ENCODE measurements at places on chromosomes 12 and 14.

- no peak for DNase-seq
Measured at GRCh38 chr12:29730481-29730880, 53.3 kb downstream of the TMTC1 start.

DNA sequence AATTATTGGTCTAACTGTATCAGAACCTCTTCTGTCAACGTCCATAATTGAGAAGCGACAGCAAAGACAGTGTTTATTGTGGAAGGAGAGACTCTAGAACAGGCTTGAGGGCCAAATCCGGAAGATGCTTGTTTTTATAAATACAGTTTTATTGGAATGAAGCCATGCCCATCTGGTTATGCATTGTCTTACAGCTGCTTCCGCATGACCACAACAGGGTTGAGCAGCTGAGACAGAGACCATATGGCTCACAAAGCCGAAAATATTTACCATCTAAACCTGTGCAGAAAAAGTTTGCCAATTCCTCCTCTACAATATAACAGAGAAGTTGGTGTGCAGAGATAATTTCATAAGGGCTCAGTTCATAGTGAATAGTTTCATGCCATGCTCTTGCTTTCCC is 24.5 kb downstream of the PRKAB1 start:
- no peak for DNase-seq

DNA sequence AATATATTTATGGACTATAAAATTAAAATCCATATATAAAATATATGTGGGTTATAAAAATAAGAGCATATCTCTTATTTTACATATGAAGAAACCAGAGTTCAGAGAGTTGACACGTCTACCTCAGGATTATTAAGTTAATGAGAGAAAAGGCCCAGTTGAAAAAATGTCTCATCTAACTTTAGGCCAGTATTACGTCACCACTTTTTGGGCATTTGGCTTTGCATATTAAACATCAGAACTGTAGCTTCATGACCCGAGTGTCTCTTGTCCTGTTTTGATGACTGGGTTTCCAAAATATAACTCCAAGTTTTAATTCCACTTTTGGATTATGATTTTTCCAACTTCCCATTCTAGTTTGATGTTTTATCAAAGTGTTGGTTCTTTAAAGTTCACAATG is 1026.1 kb downstream of the SLC6A15 start:
- DNase-seq, result no peak

DNA sequence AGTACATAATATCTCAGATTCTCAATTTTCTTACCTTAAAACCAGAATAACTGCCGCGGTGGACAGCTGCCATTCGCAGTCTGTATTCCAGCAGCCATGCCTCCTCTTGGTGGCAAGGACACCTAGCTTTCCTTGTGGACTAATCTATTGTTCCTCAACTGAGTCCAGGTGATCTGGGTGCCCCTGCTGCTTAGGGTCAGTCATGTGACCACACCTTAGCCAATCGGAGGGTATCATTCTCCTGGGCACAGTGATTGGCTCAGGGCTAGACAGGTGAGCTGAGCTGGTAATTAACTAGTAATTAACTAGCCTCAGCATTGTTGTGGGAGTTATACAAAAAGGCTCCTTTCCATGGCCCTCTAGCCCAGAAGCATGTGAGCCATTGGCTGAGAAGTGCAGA is 55.0 kb downstream of the RIMBP2 start:
- DNase-seq, result no peak

DNA sequence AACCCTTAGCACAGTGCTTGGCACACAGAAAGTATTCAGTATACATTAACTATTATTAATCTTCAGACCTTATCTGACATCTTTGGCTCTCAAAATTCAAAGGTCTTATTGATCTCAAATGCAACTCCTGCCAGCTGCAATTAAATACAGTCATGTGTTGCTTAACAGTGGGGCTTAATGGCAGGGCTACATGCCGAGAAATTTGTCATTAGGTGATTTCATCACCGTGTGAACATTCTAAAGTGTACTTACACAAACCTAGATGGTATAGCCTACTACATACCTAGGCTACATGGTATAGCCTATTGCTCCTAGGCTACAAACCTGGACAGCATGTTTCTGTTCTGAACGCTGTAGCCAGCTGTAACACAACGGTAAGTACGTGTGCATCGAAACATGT is 156.3 kb upstream of the TMCC3 start:
- no peak for DNase-seq

- DNase-seq, result no peak
Measured at GRCh38 chr12:132379996-132380395, 50.6 kb upstream of the GALNT9 start.

- no peak for DNase-seq
Measured at GRCh38 chr14:62673014-62673755, 372.1 kb downstream of the KCNH5 start.

GRCh38 chr12:90322006-90322405 is 613.4 kb upstream of the ATP2B1 start:
- DNase-seq, result no peak

DNA sequence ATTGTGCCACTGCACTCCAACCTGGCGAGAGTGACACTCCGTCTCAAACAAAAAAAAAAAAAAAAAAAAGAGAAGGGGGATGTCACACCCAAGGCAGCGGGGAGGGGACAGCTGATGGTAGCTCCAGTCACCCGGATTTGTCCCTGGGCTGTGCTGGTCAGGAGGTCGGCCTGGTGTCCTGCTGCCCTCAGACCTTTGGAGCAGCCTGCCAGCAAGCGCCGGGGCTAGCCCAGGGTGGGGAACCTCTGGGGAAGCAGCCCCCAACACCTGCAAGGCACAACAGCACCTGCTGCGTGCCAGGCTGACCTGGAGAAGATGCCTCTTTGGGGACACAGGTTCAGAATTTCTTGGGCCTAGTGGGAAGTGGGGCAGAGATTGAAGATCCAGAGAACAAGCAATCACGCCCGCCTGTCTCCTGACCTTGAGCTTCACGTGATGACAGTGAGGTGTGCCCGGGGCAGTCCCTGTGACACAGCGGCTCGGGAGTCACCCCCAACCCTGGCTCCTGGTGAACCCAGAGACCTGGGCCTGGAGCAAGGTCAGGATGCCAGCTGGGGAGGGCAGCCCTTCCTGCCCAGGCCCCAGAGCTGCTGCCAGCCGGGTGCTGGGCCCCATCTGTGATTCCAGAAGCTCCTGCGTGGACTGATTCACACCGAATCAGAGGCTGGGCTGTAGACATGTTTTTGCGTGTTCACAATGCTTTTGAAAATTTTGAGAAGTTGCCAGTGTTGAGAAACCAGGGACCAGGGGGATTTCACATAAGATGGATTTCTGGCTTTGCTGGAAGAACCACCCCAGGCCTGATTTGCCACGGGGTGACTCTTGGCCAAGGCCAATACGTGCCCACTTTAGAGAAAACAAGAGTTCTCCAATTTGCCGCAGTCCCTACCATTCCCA is 66.4 kb downstream of the RFLNA start:
- DNase-seq, result no peak

DNA sequence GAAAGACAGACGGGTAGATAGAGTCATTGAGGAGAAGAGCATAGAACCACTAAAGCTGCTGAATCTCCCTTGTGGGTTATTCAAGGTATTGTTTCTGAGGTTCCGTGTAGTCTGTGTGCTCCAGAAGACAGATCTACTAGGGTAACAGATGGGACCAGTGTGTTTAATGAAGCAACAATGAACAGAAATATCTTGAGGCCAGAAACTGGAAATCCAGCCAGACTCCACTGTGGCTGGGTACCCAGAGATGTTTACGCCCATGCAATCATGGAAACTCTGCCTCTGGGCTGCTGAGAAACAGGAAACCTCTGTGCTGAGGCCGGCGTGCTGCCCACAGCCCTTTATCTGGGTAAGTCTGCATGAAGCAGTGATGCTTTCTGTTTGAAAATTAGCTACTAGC is 8.3 kb downstream of the PROX2 start:
- no peak for DNase-seq
